ENCODE measurements at places on chromosomes 5 and 9. TPM values are rescaled to one million over a fixed set of nuclear protein-coding genes. Genes with fewer than 3 reads are reported as not detected.

DNA sequence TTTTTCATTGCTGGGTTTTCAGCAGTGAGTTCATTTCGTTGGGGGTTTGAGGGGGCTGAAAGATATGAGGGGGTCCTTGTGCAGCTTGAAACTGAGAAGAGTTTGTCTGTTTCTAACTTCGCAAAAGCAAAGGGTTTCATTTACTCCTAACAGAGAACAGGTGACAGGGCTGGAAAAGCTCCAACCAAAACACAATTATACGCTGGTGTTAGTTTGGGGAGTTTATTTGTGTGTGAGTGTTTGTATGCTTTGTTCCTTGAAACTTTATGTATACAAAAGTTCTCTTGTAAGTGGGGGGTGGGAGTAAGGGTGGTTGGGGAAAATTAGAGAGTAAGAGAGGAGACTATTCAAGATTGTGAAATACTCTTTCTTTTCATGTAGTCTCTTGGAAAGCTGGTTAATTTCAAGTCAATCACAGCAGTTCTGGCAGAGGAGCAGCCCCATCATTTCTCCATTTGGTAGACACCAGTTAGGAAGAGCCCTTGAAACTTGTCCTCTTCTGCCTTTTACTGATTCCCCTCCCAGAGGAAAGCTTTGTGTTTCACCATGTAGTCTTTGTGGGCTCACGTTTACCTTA lies 881 bp downstream of the TNFAIP8 start:
- no peak for DNase-seq

- DNase-seq = no peak
Observed at GRCh38 chr9:105191508-105192121, 52.8 kb upstream of the SLC44A1 start.

CCDC112 gene
- 80.5 TPM for total RNA-seq

RFX3 gene
- 71.4 TPM for total RNA-seq

DNA sequence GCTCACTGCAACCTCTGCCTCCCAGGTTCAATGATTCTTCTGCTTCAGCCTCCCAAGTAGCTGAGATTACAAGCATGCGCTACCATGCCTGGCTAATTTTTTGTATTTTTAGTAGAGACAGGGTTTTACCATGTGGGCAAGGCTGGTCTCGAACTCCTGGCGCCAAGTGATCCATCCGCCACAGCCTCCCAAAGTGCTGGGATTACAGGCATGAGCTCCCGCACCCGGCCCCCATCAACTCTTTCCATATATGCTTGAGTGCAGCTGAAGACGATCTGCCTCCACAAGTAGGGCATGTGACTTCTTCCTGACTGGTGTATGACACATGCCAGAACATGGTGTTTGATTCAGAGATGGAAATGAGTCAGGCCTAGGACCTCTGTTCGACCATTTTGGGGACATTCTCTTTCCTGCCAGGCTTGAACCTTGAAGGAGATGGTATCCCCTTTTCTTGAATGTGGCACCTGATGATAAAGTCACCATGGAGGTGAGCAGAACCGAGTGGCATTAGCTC lies 7.5 kb upstream of the CNOT6 start:
- DNase-seq = no peak

DNA sequence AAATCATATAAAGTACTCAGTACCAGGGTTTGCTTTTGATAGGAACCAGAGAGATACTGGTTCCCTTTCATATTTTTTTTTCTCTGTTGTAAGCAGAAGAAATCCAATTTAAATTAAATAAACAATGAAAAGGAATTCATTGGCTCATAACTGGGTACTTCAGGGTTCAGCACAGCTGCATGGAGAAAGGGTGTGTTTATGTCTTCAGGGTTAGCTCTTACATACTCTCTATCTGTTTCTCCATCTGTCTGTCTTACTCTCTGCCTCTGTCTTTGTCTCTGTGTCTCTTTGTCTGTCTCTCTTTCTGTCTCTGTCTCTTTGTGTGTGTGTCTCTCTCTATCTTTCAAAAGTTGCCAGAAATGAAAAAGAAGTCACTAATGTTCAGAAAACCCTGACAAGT lies 345.9 kb downstream of the MSX2 start:
- DNase-seq = no peak

TSSK1B gene
- total RNA-seq = 0.16 TPM

SCAMP1 gene
- 373 TPM for total RNA-seq

DNA sequence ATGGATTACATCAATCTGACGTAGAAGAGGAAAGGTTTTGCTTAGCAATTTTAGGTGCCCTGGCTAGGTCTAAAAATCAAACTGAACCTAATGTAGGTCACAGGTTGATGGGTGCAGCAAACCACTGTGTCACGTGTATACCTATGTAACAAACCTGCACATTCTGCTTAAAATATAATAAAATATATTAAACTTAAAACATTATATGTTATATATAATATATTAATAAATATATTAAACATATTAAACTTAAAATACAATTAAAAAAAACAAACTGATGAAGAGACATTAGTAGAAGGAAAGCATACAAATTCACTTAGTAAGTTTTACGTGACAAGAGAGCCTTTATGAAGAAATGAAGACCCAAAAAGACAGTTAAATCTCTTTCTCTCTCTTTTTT lies 51.7 kb upstream of the FBXL17 start:
- no peak for DNase-seq

DNA sequence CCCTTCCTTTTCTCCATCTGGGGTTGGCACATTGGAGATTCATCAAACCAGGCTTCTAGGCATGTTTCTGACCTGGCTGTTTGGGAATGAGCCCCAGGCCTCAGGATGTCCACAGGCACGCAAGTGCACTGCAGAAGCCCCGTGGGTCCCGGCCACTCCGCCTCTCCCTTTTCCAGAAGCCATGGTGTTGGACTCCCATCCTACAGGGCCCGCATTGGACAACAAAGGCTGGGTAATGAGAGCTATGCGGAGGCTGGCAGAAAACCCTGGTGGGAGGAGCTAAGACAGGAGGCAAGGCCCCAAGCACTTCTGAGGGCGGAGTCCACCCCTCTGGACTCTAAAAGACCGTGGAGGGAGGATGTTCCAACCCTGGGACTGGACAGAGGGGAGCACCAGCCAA lies 160.6 kb downstream of the OLFM1 start:
- DNase-seq = no peak

- no peak for DNase-seq
Observed at GRCh38 chr9:16417161-16417560, 453.3 kb downstream of the BNC2 start.

DNA sequence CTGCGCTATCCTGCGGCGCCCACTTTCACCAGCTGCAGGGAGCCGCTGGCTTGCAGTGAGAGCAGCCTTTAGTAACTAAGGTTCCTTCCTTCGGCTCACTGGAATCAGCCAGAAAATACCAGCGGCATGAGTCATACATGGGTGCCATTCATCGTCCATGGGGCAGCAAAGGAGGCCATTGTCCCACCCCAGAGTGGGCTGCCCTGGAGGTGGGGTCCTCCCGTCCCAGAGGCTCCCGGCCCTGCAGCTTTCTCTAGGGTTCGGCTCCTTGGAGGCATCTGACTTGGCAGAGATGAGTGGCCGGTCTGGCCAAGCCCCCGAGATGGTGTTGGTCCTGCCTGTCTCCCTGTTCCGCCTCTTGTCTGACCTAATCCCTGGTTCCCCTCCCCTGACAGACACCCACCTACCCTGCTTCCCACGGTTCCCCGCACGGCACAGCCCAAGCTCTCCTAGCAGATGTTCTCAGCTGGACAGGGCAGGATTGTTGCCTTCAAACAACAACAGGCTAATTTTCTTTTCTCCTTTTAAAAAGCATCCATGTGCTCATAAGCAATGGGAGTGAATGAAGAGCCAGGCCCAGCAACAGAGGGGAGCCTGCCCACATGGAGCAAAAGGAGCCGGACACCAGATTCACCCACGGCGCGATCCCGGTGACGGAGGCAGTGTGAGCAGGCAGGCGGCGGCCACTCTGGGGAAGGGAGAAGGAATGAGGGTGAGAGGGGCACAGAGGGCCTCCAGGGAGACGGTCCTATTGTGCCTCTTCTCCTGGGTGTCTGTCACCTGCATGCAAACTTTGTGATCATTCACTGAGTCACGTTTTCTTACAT lies 97.0 kb upstream of the COL5A1 start:
- DNase-seq = no peak

- no peak for DNase-seq
Observed at GRCh38 chr5:66969963-66970362, 226.6 kb downstream of the CD180 start.

GPX3 gene
- 12.3 TPM for total RNA-seq

RAI14 gene
- 29.3 TPM for total RNA-seq

SPATA31D4 gene
- total RNA-seq = not detected

DNA sequence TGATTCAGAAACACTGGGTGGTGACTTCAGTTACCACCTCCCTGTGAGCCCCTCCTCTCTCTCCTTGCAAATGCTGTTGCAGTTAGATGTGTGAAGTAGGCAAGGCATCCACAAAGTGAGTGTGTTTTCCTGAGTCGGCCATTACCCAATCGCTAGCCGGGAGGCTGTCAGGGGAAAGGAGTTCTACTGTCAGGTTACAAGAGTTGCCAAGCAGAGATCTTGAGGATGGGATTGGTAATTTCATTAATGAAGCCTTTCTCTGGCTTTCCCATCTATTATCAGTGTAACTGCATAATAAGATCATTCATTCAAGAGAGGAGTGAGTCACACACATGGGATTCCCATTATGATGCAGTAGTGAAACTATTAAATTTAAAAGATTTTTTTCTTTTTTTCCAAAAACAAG lies 106.9 kb downstream of the GLDC start:
- no peak for DNase-seq

DNA sequence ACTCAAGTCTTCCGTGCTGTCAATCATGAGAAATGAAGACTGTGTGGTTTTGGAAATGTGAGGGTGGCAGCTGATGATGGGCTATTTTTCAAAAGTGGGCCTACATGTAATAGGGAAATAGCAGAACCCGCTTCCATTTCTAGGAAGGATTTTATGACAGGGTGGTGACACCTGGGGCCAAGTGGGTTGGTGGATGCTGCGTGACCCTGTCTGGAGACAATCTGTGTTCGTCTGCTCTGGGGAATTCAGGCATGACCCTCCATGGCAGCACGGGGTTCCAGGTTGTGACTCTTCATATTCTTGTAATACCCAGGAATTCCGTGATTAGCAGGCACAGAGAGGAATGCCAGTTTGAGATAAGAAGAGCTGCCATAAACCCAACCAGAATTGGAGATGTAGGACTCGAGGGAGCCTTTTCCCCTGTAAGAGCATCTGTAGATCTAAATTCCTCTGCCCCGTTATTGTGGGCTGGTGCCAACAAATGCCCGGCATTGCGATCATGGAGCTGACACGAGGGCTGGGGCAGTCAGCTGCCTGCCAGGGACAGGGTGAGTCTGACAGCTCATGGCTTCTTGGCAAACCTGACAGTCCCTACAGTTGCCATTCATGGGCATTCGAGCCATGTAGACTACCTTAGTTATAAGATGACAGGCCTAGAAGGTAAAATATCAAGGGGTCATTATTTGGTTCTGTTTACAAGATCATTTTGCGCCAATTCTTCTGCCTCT lies 279.7 kb downstream of the GADD45G start:
- DNase-seq = no peak

CCDC183 gene
- 2.8 TPM for total RNA-seq

DNA sequence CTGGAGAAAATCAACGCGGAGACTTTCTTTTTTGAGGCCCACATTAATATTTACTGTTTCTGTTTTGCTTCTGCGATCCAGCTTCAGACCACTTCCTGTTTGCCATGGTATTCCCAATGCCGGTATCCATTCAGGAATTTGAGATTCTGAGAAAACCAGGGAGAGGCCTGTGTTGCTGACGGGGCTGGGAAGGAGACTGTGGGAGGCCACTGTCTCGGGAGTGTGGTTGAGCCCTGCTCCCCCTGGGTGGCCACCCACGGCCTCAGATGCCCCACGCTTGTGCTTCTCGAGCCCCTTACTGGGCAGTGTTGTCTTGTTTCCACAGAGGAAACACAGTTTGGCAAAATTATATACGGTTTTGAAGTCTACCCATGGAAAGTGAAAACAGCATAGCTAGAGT lies 403.6 kb upstream of the IRX2 start:
- no peak for DNase-seq

- no peak for DNase-seq
Observed at GRCh38 chr9:134282138-134282650, 44.1 kb upstream of the RXRA start.

DNA sequence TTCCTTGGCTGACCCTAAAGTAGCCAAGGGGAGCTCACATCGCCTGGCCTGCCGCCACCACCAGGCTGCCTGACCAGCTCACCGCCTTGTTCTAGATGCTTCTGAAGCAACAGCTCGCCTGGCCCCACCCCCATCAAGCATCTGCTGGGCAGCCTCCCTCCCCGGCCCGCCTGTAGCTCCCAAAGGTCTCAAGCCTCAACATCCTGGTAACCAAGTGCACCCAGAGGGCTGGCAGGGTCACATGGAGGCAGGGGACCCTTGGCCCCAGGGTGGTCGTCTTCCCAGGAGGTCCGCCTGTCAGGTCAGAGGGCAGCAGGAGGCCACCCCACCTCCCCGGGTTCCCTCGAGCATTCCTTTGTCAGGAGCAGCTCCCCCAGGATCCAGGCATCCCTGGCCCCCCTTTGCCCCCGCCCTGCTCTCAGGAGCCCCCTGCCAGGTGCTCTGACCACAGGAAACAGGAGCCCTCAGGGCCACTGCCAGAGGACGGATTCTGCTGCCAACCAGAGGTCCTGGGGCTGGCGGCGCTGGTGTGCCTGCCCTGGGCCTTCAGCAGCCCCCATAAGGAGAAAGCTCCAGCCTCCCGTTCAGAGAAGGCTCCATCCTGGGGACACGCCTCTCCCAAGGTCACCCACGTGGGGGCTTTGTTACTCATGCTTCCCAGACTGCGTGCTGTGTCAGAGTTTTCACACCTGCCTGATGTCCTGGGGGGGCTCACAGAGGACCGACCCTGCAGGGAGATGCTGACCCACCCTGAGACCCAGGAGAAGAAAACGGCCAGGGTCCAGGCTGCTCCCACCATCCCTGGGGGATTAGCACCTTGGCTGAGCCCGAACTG lies 3.5 kb upstream of the LRRC14B start:
- DNase-seq = no peak

ECM2 gene
- 5.6 TPM for total RNA-seq

DNA sequence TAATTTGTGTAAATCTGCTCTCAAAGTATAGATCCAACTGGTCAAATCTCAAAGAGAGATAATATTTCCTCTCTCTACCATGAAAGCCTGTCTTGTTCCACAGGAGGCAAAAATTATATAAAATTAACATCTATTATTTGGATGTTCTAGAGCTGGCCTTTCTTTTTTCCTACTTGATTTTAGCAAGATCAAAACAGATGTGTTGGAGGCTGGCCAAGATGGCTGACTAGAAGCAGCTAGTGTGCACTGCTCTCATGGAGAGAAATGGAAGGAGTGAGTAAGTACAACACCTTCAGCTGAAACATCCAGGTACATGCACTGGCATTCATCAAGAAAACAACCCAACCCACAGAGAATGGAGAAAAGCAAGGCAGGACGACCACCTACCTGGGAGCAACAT lies 298.6 kb upstream of the SLC24A2 start:
- no peak for DNase-seq

DNA sequence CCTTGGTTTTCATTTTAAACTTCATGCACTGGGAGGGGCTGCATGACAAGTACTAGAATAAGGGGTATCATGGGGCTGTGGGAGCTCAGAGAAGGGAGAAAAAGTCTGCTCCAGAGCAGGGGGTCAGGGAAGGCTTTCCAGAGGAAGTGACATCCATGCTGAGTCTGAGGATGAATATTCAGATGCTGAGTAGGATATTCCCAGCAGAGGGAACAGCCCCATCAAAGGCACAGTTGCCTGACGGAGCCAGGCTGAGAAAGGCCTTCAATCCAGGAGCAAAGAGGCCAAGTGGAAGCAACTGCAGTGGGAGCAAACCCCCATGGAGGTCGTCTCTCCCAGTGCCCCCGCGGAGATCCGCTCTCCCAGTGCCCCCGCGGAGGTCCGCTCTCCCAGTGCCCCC lies 4.4 kb downstream of the PFN3 start:
- no peak for DNase-seq

FAM81B gene
- total RNA-seq = 0.62 TPM

Measured in occipital lobe (tissue), 3 donors.